Keratinocyte (primary cell): ENCODE measurements at places on chromosomes 1 and 21. TPM values are rescaled to one million over a fixed set of nuclear protein-coding genes. Genes with fewer than 3 reads are reported as not detected.
A peak's percentile ranks its signal among the peaks of the same experiment; 100 is the strongest.

LRRC41 gene
- 51.2 to 77.6 TPM (median 70.8 TPM) in 3 replicates for polyA plus RNA-seq

FCRLB gene
- 0.41 to 0.54 TPM (median 0.52 TPM) in 3 replicates for polyA plus RNA-seq

AIRE gene
- not detected in 3 replicates for polyA plus RNA-seq

PTGFRN gene
- polyA plus RNA-seq, result 153 to 177 TPM (median 172 TPM) in 3 replicates

RNU1-1 gene
- polyA plus RNA-seq, result 66.0 to 67.0 TPM in 2 of 3 replicates, not detected in the other

CD1B gene
- polyA plus RNA-seq, result not detected in 3 replicates

KIF2C gene
- polyA plus RNA-seq, result 2.5 to 17.6 TPM (median 16.3 TPM) in 3 replicates

C1orf87 gene
- polyA plus RNA-seq, result not detected in 3 replicates

UBXN10 gene
- 0.03 to 0.06 TPM (median 0.05 TPM) in 3 replicates for polyA plus RNA-seq

INTS11 gene
- 70.4 to 89.8 TPM (median 76.9 TPM) in 3 replicates for polyA plus RNA-seq

PTGFR gene
- polyA plus RNA-seq, result not detected in 3 replicates

GREM2 gene
- polyA plus RNA-seq, result not detected in 3 replicates

ABCG1 gene
- 3.3 to 3.6 TPM (median 3.5 TPM) in 3 replicates for polyA plus RNA-seq

OXCT2 gene
- polyA plus RNA-seq, result 0.08 TPM in 1 of 3 replicates, not detected in the others

- DNase-seq, result no peak
Measured at GRCh38 chr1:221164029-221164428, 284.8 kb downstream of the HLX start.

DNA sequence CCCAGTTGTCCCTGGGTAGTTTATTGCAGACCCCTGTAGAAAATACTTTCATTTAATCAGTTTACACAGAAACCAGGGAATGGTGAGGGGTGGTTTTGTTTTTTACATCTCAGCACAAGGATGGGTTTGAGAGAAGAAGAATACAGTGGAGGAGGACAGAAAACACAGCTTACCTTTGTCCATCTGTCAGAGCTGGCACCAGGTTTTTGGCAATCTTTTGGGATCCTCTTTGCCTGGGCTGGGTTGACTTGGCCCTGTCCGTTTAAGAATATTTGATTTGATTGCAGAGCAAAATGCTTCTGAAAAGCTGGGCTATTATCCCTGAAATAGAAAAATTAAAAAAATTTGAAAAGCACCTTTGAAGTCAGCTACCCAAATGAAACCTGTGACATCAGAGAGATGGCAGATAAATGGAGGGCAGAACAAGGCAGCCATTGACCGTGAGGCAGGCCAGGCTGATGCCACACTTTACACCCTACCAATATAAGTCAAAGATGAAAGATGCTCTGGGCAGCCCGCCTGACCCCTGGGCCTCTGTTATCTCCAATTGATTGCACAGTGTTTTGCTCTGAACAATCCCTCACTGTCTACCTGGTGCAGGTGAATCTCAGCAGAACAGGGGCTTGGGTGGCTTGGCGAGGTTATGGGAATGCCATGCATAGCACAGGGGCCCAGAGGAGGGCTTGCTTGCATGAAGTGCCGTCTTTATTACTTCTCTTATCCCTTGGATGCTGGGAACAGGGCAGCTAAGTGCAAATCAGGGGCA is 218.8 kb downstream of the LMX1A start:
- no peak for DNase-seq

DNA sequence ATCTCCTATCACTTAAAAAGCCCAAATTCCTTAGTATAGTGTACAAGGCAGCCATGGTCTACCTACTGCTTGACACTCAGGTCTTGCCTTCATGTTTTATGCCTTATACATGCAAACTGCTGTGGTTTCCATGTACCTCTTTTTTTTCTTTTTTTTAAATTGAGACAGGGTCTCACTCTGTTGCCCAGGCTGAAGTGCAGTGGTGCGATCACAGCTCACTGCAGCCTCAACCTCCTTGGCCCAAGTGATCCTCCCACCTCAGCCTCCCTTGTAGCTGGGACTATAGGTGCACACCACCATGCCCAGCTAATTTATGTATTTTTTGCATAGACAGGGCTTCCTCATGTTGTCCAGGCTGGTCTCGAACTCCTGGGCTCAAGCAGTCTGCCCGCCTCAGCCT is 8.0 kb downstream of the CD55 start:
- no peak for DNase-seq

GRCh38 chr1:174131032-174131638 is 28.2 kb upstream of the RABGAP1L start:
- DNase-seq, result no peak

- no peak for DNase-seq
Measured at GRCh38 chr1:160874935-160875334, 10.0 kb downstream of the ITLN1 start.

- DNase-seq, result no peak
Measured at GRCh38 chr1:87783315-87783714, 454.6 kb downstream of the LMO4 start.

DNA sequence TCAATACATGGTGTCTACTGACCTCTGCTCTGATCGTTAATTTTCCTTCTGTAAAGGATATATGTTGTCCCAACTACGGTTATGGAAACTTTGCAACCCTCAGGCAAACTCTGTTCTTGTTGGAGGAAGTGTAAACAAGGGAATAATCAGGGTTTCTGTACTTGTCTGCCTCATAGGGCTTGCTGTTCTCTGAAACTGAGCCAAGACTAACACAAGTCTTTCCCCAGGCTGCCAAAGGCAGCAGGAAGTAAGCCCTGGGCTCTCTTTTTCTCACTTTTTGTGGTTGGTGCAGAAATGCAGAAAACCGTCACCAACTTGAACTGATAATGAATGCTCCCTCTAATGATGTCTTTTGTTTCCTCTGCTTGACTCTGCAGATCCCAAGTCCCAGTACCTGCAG is 7.6 kb downstream of the CYP4X1 start:
- peak; percentile 40 for DNase-seq

DNA sequence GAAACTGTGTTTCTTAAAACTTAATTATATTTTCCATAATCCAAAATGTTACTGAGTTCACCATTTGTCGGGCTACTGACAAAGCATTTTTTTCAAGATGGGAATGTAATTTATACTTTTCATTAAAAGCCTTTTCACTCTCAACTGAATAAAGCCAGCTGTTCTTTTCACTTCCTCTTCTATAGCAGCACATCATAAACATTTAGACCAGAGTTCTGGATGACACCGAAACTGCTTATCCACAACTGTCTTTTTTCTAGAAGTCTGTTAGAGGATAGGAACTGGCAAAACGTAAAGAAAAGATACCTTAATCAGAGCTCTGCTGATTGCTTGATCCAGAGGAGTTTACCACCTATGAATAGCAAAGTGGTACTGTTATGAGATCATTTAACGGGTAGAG is 594.7 kb downstream of the ADGRL2 start:
- DNase-seq, result no peak

DNA sequence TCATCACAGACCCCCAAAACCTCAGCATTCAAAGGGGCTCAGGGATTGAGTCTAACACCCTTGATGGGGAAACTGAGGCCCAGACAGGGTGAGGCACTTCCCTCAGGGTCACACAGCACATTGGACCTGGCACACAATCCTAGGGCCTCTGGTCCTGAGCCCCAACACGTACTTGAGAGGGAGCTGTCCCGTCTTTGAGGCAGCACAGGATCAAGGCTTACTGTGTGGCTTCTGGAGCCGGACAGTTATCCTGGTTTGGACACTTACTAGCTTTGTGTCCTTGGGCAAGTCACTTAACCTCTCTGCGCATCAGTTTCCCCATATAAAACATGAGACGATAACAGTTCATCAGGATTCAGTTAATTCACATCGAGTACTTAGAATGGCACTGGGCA is 26.5 kb downstream of the RUNX3 start:
- DNase-seq, result no peak

- DNase-seq, result peak; percentile 69
Measured at GRCh38 chr1:208318150-208318734, 74.1 kb upstream of the PLXNA2 start.

DNA sequence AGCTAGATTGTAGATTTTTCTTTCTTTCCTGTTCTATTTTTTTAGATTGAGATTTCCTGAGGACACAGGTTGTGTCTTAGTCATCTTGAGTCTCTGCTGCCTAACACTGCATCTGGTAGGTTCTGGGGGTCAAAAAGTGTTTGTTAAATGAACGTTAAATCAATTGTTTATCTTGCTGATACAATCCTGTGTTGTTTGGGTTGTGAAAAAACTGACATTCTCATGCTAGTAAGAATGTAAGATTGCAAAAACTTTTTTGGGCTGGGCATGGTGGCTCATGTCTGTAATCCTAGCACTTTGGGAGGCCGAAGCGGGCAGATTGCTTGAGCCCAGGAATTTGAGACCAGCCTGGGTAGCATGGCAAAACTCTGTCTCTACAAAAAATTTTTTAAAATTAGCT is 3.4 kb downstream of the CTSK start:
- DNase-seq, result no peak

DNA sequence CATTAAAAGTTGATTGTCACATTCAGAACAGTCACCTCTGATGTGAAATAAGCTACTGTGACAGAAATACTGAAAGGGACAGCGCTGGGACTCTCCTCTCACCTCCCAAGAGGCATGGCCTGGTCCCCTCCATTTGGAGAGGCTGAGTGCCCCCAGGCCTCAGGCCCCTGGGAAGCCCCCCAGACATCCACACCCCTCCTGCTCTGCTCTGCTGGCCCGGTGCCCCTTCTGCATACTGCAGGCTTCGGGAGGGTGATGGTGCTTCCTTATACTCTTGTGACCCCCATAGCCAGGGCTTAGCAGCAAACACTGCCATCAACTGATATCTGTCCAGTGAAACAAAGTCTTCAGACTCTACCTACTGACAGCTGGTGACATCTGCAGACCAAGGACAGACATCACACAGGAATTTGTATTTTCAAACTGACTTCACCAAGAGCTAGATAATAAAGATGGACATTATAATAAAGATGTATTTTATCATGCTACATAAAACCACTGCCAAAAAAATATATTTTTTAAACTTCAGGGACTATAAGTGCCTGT is 36.9 kb downstream of the C2CD2 start:
- DNase-seq, result no peak

DNA sequence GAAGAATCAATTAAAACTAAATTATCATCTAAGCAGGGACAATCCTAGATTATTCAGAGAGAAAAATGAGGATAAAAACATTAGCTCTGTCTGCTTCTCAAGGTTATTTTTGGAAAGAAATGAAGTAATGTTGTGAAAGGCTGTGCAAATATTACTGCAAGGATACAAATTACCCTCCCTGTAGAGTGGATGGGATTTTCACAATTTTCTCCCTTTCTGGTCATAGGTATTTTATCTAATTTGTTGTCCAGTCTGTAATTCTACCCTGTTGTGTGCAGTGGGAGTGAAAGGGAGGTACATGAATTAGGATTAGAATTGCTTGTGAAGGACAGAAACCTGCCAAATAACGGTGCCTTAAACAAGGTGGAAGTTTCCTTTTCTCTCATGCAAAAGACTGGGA is 54.7 kb downstream of the MAP3K7CL start:
- no peak for DNase-seq

GRCh38 chr1:117587499-117588356 is 18.1 kb upstream of the TENT5C start:
- DNase-seq, result no peak

DNA sequence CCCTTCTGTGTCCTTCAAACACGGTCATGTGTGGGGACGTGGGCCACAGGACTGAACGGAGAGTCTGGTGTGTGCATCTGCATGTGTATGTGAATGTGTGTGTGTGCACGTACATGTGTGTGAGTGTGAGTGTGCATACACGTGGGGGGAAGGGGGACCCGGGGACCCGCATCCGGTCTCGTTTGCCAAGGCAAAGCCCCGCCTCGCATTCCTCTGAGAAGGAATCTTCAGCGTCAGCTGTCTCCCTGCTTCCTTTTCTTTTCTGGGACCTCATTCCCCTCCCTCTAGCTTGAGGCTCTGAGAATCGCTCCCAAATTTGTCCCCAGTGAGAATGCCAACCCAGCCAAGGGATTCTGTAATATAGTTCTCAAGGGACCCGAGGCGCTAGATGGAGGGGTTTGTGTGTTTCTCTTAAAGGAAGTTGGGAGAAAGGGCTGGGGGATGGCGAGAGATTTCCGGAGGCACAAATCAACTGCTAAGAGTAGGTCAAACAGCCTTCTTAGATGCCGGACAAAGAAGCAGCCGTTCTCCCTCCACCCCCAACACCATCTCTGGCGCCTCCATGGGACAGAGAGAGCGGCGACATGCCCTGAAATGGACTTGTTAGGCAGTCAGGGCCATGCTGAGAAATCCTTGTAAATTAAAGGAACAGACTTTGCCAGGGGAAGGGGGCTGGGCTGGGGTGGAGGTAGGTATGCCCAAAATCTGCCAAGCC is 6.6 kb downstream of the IFFO2 start:
- DNase-seq, result no peak

- DNase-seq, result no peak
Measured at GRCh38 chr1:24865168-24865567, 64.9 kb downstream of the RUNX3 start.

DNA sequence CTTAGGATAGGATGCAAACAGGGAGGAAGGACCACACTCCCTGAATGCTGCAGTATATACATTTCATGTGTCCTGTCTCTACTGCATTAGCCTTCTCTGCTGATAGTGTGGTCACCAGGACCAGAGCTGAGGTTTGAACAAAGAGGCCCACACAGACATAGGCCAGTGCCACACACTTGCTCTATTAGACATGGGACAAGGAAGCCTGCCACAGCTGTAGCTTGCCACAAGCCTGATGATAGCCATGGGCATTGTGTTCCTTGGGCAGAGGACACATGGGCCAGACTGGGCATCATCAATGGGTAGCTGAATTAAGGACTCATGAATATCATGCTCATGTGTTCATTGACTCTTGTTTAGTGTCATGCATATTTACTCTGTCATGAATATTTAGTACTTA is 10.4 kb downstream of the CAMSAP2 start:
- DNase-seq, result no peak

DNA sequence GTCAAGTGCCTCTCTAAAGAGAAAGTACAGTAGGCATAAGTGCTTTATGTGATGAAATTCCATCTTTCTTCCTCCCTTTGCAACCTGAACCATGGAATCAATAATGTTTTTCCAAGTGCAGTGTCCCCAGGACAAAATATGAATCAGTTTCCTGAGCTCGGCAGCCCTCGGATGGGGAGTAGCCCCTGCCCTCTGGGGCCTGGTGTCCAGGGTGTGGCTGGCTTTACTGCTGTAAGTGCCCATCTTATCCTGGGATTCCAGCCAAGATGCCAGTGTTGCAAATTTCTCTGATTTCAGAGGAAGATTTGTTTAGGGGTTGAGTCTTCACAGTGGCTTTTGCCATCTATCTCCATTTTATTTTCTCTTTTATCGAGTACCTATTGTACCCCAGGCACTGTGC is 40.5 kb upstream of the SRP9 start:
- no peak for DNase-seq

DNA sequence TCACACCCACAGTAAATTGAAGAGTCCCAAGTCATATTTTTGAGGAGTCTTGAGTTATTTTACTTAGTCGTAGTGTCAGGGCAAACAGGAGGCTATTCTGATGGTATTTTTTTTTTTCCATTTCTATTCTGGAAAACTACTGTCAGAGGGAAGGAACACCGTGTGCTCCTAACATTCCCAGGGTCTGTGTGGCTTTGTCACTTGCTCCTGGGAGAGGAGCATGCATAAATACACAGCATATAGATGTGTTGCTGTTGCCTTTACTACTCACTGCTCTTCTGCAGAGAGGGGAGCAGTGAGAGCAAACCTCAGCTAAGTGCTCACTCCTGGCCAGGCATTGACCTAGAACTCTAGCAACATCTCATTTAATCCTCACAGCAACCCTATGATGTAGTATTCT is 45.8 kb downstream of the COLGALT2 start:
- DNase-seq, result no peak
